ENCODE measurements at places on chromosomes 1 and 21.

DNA sequence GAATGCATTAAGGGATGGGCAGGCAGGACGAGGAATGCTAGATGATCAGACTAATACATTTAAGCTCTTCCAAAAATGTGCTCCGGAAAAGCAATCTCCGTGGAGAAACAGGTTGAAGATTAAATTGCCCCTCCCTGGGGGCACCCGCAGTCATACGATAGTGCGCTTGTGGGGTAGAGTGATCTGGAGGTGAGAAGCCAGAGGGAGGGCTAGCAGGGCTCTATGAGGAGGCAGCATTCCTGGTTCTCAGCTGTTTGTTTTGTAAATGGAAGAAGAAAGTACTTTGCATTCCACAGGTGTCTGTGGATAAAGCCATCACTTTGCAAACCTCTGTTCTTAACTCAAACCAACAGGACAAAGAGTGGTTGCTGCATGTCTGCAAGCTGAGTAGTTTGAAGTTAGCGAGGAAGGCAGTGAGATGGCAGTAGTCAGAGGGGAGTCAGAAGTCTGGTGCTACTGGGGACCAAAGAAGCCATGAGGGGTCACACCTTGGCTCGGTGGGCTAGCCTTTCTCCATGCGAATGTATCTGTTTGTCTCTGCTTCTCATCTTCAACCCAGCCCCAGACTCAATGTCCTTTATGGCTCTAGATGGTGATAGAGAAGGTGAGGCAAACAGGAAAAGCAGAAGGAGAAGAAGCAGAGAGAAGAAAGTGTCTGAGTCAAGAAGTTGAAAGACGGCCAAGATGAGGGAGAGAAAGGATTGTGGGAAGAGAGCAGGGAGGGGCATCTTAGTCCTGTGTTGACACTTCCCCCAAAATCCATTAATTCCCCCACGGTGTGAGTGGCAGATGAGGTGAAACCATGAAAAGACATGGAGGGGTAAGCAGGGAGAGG, 65.2 kb upstream of the GJA8 start:
- no peak for DNase-seq

DNA sequence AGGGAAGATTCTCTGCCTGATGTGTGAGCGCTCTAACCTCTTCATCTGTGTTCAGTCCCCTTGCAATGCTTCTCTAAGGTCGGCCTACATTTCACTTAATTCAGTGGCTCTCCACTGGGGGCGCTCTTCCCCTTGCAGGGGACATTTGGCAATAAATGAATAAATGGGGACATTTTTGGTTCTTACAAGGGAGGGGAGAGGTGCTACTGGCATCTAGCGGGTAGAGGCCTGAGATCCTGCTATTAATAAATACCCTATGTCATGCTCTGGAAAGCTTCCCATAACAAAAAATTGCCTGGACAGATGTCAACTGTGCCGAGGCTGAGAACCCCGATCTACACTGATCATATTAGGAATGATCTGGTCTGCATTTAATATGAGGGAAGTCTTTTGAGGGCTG, 25.9 kb upstream of the DNAJC11 start:
- DNase-seq: peak; percentile 62

DNA sequence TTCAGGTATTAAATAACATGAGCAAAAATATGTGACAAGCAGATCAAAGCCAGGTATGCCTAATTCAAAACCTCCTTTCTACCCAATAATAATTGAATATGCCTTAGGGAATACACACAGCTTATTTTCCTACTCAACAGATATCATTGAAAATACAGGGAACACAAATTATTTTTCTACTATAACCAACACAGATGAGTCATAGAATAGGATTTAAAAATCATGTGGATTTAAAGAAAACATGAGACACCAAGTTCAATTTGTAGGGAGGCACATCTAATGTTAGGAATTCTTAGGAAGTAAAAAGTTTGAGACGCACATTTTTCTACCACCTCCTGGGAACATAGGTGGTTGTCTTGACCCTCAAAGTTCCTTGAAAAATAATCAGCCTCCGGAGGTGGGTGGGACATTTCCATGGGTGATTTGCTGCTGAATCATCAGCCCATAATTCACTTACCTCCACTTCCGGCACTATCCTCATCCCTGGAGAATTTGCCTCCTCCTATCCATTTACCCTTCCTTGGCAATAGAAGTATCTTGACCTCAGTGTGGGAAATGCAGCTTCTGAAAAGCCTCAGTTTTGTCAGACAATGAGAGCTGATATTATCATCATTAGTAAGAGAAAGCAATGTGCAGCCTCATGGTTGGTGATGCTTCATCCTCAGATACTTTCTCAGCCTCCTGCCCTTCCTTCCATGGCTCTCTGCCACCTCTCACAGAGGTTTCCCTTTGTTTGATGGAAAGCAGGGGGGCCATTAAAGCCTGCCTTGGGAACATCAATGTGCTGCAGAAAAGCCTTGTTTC, 33.5 kb upstream of the RGS4 start:
- no peak for DNase-seq

GRCh38 chr1:234531151-234531635, 52.2 kb upstream of the TARBP1 start:
- DNase-seq: no peak

GRCh38 chr1:77742011-77742555, 17.6 kb downstream of the USP33 start:
- DNase-seq: no peak

- DNase-seq: no peak
Measured at GRCh38 chr1:85612704-85613361, 32.3 kb downstream of the CCN1 start.

- no peak for DNase-seq
Measured at GRCh38 chr1:60427701-60428100, 354.1 kb upstream of the C1orf87 start.

DNA sequence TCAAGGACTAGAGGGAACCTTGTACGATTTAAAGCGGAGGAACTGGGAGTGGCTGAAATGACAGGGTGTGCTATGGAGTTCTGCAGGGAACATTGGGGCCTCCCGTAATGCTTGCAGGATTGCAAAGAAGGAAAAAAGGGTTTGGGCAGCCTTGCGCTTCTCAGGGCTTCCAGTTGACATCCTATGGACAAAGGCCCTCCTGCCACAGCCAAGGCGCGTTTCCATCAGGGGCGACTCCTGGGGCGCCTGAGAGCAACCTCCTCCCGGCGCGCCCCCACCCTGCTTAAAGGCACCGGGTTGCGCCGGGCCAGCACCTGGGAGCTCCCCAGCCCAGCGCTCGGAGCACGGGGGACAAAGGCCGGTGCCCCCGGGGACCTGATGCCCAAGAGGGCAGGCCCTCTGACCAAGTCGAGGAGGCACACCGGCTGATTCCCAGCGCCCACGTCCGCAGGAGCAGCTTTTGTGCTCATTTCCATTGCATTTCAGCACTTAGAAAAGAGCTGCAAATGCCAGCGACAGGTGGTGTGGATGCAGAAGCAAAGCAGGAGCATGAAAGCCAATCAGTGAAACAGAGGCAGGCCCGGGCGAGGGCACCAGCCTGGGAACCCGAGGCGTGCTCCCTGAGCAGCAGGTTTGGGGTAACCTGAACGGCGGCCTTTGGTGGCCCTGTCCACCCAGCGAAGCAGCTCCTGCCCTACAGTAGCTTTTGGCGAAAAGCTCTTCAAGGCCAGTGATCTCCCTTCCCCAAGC, 17.6 kb upstream of the RNF187 start:
- DNase-seq: no peak

DNA sequence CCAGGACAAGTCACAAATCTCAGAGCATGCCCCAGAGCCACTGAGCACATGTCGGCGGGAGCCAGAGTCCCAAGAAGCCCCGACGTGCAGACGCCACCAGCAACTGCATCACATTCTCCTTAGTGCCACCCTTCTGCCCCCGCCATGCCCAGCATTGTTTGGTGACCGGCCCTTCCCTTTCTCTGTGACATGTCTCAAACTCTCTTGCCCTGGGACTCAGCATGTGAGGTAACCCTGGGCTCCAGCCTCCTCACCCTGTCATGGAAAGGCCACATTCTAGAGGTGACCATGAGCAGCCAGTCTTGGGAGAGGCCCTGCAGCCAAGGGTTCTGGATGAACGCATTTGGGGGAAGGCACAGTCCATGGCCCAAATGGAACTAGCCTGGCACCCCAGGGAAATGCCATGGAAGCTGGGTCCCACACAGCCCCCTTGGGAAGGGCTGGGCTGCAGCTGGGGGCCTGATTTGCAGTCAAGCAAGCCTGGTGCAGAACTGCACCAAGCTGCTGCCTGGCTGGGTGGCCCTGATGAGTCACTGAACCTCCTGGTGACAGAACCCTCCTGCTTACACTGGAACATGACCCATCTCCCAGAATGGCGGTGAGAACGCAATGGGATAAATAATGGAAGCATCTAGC, 94.4 kb downstream of the ITPKB start:
- DNase-seq: no peak

DNA sequence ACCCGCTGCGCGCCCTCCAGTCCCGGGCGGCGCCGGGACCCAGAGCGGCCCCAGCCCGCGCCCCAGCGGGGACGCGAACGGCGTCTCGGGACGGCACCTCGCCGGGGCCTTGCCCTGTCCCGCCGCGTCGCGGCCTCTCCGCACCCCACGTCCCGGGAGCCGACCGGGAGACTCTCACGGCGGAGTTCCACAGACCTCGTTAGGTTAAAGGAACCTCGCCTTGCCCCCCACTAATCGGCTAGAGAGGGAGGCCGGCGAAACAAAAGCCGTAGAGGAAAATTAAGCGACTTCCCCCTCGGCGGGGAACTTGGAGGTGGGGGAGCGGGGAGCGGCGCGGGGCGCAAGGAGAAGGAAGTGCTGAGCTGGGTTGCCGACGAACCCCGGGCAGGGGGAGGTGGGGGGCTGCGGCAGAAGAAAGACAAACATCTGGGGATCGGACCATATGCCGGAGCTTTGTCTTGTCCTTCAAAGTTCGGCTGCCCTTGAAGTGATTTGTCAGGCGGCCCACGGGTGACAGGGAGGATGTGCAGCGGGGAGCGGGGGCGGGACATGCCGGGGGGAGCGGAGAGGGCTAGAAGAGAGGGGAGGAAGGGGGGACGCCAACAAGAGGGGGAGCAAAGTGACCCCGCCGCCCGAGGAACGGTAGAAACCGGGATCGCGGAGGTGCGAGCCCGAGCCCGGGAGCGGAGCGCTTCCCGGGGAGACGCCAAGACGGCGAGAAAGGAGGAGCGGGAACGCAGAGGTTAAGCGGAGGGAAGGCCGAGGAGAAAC, 120.0 kb upstream of the RRP15 start:
- DNase-seq: no peak

GRCh38 chr1:27885114-27885528, 12.8 kb downstream of the THEMIS2 start:
- DNase-seq: no peak

- no peak for DNase-seq
Measured at GRCh38 chr1:175804561-175804960, 61.2 kb upstream of the TNR start.

DNA sequence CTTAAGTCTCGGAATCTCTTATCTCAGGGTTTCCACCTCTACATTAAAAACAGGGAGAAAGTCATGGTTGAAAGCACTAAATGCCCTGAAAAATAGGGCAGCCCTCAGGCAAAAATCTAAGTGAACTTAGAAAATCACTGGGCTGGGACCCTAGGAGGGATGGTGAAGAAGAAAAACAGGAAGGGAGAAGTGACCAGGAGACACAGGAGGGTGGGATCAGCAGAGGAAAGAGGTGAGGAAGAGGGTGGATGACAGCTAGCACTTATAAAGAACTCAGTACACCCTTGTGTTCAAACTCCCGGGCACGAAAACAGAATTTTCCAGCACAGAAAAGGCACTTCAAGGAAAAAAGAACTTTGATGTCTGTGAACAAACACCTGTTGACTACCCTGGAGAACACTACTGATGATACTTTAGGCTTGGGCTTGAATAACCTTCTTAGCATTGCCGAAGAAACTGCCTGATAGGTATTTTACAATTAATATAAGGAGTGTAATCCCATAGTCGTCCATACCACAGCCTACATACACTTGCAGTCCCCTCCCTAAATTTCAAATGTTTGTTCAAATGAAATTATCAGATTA, 2.0 kb downstream of the CHML start:
- DNase-seq: no peak

DNA sequence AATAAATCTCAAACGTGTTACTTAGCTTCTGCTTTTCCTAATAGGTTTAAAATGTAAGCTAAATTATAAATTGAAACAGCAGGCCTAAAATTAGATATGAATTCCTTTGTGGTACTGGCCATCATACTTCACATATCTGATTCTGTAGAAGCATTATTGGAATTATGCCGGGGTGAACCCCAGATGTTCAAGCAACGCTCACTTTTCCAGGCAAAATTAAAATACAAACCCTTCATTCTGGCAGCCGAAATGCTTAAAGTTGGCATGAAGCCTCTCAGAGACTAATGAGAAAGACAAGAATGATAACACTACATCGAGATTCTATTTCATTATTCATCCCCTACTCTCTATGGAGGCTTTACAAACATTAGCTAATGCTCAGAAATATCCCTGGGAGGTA, 1352.7 kb upstream of the ADGRL2 start:
- no peak for DNase-seq

- DNase-seq: no peak
Measured at GRCh38 chr1:36479505-36480051, 3.1 kb downstream of the CSF3R start.

DNA sequence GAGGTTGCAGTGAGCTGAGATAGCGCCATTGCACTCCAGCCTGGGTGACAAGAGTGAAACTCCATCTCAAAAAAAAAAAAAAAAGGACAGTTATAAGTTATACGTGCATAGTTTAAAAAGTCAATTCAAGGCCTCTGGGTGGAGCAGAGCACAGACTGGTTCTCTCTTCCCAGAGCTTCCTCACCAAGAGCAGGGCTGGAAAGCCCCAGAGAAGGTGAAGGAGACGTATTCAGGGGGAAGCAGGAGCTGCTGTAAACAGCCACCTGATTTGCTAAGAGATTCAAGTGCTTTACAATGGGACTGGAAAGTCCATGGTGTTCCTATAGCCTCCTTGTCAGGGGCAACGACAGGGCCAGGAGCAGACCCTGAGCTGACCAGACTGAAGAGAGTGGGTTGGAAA, 85.0 kb upstream of the LYST start:
- DNase-seq: no peak

DNA sequence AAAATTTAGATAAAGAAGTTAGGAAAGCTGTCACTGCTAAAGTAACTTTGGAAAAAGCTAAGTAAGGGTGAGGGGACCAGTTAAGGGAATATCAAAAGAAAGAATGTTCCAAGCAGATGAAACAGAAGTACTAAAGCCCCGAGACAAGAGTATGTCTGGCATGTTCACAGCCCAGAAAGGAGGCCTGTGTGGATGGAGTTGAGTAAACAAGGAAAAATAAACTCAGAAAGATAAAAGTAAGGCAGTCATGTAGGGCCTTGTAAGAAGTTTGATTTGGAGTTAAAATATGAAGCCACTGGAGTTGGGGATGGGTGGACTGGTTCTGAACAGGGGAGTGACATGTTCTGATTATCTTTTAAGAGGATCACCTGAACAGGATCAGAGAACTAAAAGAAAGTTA, 177.9 kb downstream of the CDC42BPA start:
- DNase-seq: no peak
